Occipital lobe (tissue), 3 donors: ENCODE measurements at places on chromosomes 1 and 21. TPM values are rescaled to one million over a fixed set of nuclear protein-coding genes. Genes with fewer than 3 reads are reported as not detected.
A peak's percentile ranks its signal among the peaks of the same experiment; 100 is the strongest.

Gene HSPG2
- 3.7 TPM for total RNA-seq

Gene SPRR2A
- total RNA-seq = not detected

Gene NENF
- 14.8 TPM for total RNA-seq

Gene IGSF9
- 5.9 TPM for total RNA-seq

Gene KIF2C
- total RNA-seq = 2.5 TPM

Gene ARHGEF16
- total RNA-seq = 0.16 TPM

Gene NECTIN4
- not detected for total RNA-seq

Gene CD101
- 1.1 TPM for total RNA-seq

Gene PLA2G2C
- total RNA-seq = not detected

Gene COA6
- total RNA-seq = 13.7 TPM

Gene VANGL1
- total RNA-seq = 3.6 TPM

Gene BTBD8
- total RNA-seq = 93.1 TPM

Gene HIVEP3
- 21.5 TPM for total RNA-seq

Gene ZNF281
- 52.4 TPM for total RNA-seq

Gene SELL
- total RNA-seq = 0.47 TPM

Gene ZFP69B
- total RNA-seq = 22.0 TPM

Gene LRRIQ3
- total RNA-seq = 1.9 TPM

GRCh38 chr21:34526618-34527290 lies 14.7 kb upstream of the KCNE1 start:
- DNase-seq = peak; percentile 27

DNA sequence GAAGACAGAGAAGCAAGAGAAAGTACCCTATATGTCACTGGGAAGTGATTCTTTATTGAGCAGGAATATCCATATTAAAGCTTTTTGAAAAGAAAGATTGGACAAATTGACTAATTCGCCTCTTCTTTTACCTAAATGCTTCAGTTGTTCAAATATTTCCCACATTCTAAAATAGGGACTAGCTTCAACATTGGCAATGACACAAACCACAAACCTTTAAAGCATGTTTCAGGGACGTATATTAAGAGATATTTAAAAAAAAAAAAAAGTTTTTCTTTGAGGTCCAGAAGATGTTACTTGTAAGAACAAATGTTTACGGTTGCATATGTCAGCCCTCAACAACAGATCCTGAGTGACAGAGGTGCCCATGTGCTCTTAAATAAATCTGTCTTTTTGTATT lies 235.0 kb upstream of the NFIA start:
- no peak for DNase-seq

GRCh38 chr1:100392756-100393155 lies 40.5 kb downstream of the CDC14A start:
- no peak for DNase-seq

DNA sequence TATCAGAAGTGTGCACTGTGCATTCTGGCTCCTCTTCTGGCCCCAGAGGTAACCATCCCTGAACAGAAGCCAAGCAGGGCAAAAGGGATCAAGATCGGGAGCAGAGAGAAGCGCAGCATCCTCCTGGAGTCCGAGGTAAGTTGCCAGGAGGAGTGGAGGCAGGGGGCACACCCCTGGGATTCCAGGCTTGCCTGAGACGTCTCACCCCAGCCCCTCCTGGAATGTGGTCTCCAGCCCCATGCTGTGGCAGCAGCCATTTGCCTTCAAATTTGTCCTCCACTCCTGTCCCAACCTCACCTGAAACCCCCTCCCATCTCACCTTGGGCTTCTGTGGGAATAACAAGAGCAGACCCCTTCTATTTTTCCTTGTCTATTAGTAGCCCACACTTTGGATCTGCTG lies 10.1 kb downstream of the LRRC71 start:
- DNase-seq = no peak

DNA sequence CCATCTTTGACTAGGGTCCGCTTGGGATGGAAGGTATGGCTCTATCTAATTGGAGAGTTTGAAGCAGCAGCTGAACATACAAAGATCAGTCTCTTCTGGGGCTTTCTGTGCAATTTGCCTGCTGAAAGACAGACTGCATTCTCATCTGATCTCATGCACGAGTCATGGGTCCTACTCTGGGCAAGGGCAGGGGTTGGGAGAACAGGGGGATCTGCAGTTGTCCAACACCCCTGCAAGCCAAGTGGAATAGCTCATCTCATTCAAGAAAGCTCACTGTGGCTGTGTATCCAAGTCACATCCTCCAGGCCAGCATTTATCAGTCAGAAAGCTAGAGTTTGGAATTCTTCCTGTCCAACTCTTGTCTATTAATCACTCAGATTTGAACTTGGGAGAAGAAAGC lies 177.2 kb upstream of the C8B start:
- DNase-seq = no peak

DNA sequence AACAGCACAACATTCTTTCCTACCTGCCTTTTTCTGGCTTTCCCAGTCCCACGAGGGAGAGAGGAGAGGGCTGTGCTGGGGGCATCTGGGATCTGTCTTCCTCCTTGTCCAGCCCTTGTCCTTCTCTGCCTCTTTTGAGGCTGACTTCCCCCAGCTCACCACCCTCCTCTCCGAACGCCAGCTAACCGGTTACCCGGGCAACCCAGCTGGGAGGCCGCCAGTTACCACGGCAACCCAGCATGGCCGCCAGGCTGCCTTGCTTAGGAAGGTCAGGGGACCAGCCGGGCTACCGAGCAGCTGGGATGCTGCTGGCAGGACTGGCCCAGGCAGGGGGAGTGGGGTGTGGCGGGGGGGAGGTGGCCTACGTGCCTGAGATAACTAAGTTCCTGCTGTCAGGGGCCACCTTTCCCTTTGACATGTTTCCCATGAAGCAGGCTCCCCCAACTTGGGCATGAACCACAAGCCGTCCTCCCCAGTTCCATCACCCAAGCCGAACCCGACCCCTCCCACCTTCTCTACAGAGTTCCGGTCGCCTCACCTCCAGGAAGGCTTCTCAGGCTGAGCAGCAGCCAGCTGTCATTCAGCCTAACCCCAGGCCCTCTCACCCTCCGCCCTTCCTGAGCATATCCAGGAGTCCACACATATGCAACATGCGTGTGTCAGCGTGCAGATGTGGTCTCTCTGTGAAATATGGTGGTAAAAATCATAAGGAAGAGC lies 8.7 kb downstream of the PLEKHA6 start:
- peak; percentile 89 for DNase-seq

DNA sequence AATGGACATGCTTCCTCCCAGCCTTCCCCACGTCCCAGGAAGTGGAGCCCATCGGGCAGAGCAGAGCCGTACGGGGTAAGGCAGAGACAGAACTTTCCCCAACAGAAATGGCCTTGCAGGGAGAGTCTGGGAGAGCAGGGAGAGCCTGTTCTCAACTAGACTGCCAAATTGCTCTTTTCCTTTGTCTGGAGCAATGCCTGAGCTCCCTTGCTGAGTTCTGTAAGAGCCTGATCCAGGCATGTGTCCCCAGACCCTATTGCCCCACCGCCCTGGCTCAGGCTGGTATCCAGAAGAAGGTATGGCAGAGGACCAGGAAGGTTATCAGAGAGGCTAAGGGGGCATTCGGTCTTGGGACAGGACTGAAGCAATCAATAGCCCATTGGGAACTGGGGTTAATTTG lies 79.9 kb downstream of the TMEM53 start:
- DNase-seq = no peak

- peak; percentile 20 for DNase-seq
Observed at GRCh38 chr1:94025383-94026340, 95.3 kb downstream of the ABCA4 start.

DNA sequence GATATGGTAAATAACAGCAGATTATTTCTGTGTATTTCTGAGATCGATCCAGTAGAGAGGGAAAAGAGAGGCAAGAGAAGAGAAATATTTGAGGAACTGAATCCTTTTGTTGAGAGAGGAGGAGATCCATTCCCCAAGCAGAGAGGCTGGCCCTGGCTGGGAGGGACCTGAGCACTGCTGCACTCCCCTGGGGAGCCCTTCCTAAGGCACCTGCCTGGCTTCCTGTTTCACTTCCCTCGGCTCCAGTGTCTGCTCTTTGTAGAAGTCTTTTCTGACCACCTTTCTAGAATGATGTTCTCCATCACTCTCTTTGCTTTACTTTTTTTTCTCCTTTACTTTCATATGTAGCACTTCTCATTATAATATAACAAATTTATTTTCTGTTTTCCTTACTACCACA lies 42.3 kb upstream of the SLC6A9 start:
- DNase-seq = no peak

DNA sequence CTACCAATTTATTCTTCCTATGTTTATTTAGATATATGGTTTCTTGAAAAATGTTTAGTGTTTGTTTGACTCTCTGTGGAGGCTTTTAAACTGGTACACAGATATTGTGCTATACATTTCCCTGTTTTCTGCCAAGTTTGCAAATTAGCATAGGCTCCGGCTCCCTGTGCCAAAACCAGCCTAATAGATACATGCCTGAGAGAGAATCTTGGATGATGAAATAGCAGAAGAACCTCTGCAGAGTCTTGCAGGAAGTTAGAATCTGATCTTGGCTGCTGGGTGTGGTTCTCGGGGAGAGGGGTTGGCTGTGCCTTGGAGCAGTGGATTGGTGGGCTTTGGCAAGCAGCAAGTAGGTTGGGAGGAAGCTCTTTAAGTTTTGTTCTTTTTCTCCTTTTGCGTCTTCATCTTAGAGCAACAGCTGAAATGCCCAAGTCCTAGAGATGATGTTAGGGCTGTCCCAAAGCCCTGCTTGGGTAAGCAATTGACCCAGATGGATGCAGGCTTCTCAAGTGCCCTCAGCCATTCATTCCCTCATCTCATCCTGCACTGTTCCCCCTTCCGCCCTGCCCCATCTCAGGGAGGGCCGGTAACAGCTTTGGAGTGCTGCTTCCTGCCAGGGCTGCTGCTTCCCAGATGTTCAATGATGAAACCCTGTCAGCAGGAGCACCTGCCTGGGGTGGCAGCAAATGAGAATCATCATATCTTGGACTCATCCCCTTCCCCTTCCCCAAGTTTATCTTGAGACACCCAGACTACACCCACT lies 9.3 kb downstream of the PLA2G2A start:
- no peak for DNase-seq

GRCh38 chr1:234730770-234731568 lies 121.0 kb upstream of the IRF2BP2 start:
- no peak for DNase-seq

DNA sequence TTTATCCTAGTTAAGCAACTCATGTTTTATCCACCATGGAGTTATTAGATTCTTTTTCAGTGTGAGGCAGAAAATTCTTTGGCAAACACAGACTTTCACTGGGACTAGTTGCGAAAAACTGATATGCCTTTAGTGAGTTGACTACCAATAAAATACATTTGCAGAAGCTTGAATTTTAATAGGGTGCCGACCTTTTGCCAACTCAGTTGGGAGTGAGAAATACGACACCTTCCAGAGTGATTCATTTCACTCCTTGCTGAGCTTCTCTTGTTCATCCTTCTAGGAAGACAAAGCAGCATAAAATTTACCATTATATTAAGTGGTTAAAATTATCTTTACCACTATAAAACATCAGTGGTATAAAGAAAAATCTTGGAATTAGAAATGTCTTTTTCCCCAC lies 1.2 kb upstream of the KRTAP23-1 start:
- DNase-seq = no peak

GRCh38 chr1:243482141-243483022 lies 226.5 kb downstream of the SDCCAG8 start:
- peak; percentile 58 for DNase-seq

DNA sequence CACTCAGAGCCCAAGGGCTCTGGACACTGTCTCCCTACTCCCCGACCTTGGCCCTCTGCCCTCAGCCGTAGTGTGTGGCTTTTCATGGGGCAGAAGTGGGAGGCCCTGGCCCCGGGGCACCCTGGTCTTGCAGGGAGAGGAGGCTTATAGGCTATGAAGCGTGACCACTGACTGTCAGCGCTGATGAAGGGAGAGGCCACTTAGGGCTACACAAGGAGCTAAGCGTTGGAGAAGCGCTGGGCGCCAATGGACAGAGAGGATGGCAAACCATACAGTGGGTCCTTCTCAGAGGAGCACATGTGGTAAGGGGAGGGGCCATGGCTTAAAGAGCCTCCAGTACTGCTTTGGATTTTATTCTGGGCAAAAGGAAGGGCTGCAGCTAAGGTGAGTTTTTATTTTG lies 7.9 kb downstream of the CRABP2 start:
- no peak for DNase-seq

- no peak for DNase-seq
Observed at GRCh38 chr1:5811419-5811818, 180.8 kb downstream of the NPHP4 start.

GRCh38 chr1:49016030-49016977 lies 239.6 kb upstream of the BEND5 start:
- DNase-seq = no peak

- no peak for DNase-seq
Observed at GRCh38 chr1:71047635-71048607, at the start of gene PTGER3. Gene PTGER3 (minus strand): TSS chr1:71047816. CDS start chr1:71047577, 239 bp downstream.

- no peak for DNase-seq
Observed at GRCh38 chr1:12275370-12275769, 45.5 kb downstream of the VPS13D start.

GRCh38 chr1:1940123-1940425 lies 21.0 kb upstream of the TMEM52 start:
- DNase-seq = no peak
